ENCODE measurements at places on chromosomes 2 and 18. TPM values are rescaled to one million over a fixed set of nuclear protein-coding genes. Genes with fewer than 3 reads are reported as not detected.
A peak's percentile ranks its signal among the peaks of the same experiment; 100 is the strongest.

DNA sequence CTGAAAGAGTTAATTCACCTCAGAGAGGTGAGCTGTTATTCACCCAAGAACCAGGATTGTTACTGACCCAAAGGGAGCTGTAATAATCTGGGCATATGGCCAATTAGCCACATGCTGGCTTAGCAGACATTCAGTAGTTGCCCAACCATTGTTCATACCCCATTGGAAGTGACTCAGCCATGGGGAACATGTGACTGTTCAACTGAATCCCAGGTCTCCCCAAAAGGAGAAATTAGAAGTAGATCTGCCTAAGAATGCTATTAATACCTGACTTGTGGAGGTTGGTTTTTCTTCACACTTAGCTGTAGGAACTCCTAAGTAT, 272.6 kb upstream of the UBE2E3 start:
- H3K27me3 ChIP-seq, result no peaks in the 10 kb centered on the region
- peak overlapping the region; percentile 46 for H3K27ac ChIP-seq
- H3K4me1 ChIP-seq, result no peaks in the 10 kb centered on the region

DNA sequence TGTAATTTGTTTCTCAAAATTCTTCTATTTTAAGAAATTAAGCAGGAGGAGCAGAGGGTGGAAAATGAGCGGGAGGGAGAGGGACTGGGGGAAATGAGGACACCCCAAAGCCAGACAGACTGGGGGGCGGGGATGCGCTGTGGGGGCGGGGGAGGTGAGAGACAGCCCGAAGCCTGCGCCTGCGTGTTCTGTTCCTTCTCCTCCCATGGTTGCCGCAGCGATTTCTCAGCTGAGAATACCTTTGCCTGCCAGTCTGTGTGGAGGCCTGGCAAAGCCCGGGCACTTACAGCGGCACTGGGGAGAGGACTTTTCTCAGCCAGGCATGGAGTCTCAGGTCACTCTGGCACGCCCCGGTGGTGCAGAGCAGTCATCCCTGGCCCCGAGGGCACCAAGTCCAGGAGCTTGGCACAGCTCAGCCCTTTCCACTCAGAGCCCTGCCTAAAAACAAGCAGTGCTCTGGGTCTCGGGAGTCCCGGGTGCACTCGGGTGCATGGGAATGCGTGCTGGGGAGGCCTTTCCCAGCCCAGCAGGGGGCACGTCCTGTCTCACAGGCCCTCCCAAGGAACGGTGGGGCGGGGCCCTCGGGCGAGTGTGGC, 289.3 kb upstream of the HS6ST1 start:
- H3K36me3 ChIP-seq, result no peaks in the 10 kb centered on the region
- DNase-seq, result no peak
- no peaks in the 10 kb centered on the region for H3K4me1 ChIP-seq
- no peak overlapping the region for H3K4me3 ChIP-seq
- H3K27me3 ChIP-seq, result no peaks in the 10 kb centered on the region

GRCh38 chr2:151973901-151974199, 125.0 kb downstream of the CACNB4 start:
- H3K4me1 ChIP-seq, result no peaks in the 10 kb centered on the region
- H3K36me3 ChIP-seq, result no peaks in the 10 kb centered on the region
- no peak overlapping the region for H3K27ac ChIP-seq
- no peaks in the 10 kb centered on the region for H3K27me3 ChIP-seq

GRCh38 chr2:144770616-144771230, 250.8 kb upstream of the ZEB2 start:
- no peak for DNase-seq
- no peaks in the 10 kb centered on the region for H3K27me3 ChIP-seq
- H3K4me1 ChIP-seq, result no peaks in the 10 kb centered on the region
- H3K4me3 ChIP-seq, result no peak overlapping the region

- no peak for DNase-seq
- no peaks in the 10 kb centered on the region for H3K27me3 ChIP-seq
- peaks cover 12% of the 10 kb centered on the region for H3K36me3 ChIP-seq
These were observed 12.0 kb upstream of the IAH1 start for GRCh38 chr2:9462313-9462712.

GRCh38 chr2:68889500-68889899, 18.3 kb upstream of the BMP10 start:
- H3K27ac ChIP-seq, result no peak overlapping the region
- no peak overlapping the region for H3K4me3 ChIP-seq
- no peaks in the 10 kb centered on the region for H3K4me1 ChIP-seq
- H3K27me3 ChIP-seq, result no peaks in the 10 kb centered on the region
- DNase-seq, result no peak

DNA sequence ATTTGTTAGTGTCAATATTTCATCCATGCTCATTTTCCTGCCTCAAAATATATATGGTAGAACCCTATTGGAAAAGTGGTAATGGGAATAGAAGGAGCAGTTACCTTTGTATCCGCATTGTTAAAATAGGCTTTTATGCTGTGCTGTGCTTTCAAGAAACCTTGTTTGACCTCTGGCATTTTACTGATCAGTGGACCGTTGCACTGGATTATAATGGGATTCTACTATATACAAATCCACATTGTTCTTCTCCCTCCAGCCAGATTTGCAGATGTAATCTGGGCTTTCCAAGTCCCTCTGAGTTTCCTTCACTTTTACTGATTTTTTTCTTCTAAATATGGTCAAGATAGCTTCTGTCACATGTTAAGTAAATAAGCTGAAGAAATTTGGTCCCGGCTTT, 23.3 kb upstream of the FAM237A start:
- no peaks in the 10 kb centered on the region for H3K4me1 ChIP-seq
- no peaks in the 10 kb centered on the region for H3K36me3 ChIP-seq
- H3K27ac ChIP-seq, result no peak overlapping the region
- no peaks in the 10 kb centered on the region for H3K27me3 ChIP-seq
- DNase-seq, result no peak
- H3K4me3 ChIP-seq, result no peak overlapping the region

DNA sequence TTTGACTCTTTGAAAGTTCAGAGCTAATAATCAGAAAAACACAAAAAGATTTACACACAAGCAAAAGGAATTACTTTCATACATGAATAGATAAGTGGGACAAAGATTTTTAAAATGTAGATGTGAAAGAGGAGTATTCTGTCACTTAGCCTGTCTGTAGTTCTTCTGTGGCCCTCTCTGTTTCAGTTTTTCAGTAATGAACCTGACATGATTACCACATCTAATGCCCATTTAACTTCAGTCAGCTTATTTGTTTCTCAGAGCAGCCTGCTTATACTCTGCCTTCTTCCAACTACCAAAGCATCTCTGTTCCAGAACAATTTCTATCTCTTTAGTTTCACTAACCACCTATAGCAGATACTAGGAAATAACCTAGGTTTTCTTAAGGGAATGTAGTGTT, 34.4 kb upstream of the ACADL start:
- H3K4me1 ChIP-seq, result no peaks in the 10 kb centered on the region
- H3K27me3 ChIP-seq, result no peaks in the 10 kb centered on the region
- no peak overlapping the region for H3K4me3 ChIP-seq
- no peak for DNase-seq
- H3K27ac ChIP-seq, result no peak overlapping the region
- no peaks in the 10 kb centered on the region for H3K36me3 ChIP-seq

DNA sequence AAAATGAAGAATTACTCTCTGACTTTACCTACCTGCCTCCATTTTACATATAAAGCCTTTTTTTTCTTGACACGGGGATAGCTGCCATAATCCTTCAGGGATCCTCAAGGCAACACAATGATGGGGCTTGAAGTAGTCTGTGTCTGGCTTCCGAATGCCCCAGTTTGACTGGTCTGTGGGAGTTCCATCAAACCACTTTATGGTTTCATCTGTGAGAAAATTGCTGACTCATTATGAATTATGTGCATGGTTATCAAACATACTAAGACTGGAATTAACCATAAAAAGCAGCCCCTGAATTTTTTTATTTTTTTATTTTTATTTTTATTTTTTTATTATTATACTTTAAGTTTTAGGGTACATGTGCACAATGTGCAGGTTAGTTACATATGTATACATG, 117.5 kb downstream of the PLA2R1 start:
- H3K36me3 ChIP-seq, result no peaks in the 10 kb centered on the region
- no peak for DNase-seq
- no peaks in the 10 kb centered on the region for H3K4me1 ChIP-seq
- H3K4me3 ChIP-seq, result no peak overlapping the region

- H3K4me3 ChIP-seq, result peak overlapping the region; percentile 8
- DNase-seq, result no peak
- no peaks in the 10 kb centered on the region for H3K36me3 ChIP-seq
- H3K27ac ChIP-seq, result peak overlapping the region; percentile 84
- H3K4me1 ChIP-seq, result peaks cover 3% of the 10 kb centered on the region
These were observed 107.0 kb upstream of the PTPRM start for GRCh38 chr18:7459851-7460770.

- no peak overlapping the region for H3K4me3 ChIP-seq
- no peak overlapping the region for H3K27ac ChIP-seq
- no peak for DNase-seq
- no peaks in the 10 kb centered on the region for H3K27me3 ChIP-seq
- H3K36me3 ChIP-seq, result no peaks in the 10 kb centered on the region
These were observed 69.4 kb downstream of the TXNL1 start for GRCh38 chr18:56568986-56569385.

GRCh38 chr2:147416099-147416498, 428.7 kb upstream of the ACVR2A start:
- no peaks in the 10 kb centered on the region for H3K27me3 ChIP-seq
- no peak for DNase-seq
- no peaks in the 10 kb centered on the region for H3K36me3 ChIP-seq
- H3K27ac ChIP-seq, result no peak overlapping the region
- no peaks in the 10 kb centered on the region for H3K4me1 ChIP-seq

GRCh38 chr18:13370995-13371625, 152.6 kb downstream of the LDLRAD4 start:
- peaks cover 39% of the 10 kb centered on the region for H3K4me1 ChIP-seq
- H3K36me3 ChIP-seq, result no peaks in the 10 kb centered on the region
- no peak overlapping the region for H3K27ac ChIP-seq
- no peak for DNase-seq
- H3K27me3 ChIP-seq, result no peaks in the 10 kb centered on the region

- H3K4me1 ChIP-seq, result peaks cover 39% of the 10 kb centered on the region
- peak overlapping the region; percentile 35 for H3K4me3 ChIP-seq
These were observed 2.0 kb downstream of the IHH start for GRCh38 chr2:219058541-219059374.

DNA sequence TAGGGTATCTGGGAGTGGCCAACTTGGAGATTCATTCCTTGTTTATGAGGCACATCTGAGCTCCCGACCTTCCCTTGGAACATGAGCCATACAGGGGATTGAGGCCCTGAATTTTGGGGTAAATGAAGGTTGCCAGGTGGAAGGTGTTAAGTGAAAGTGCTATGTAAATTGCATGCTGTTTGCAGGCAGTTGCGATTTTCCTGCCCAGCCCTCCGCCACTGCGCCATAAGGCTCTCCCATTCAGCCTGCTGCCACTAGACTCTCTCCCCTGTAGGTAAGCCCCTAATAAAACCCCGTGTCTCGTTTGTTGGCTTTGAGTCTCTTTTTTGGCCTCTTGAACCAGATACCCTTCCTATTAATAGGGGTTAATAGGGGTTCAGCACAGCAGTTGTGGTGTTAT, 33.8 kb downstream of the PCARE start:
- H3K4me3 ChIP-seq, result no peak overlapping the region
- H3K27me3 ChIP-seq, result no peaks in the 10 kb centered on the region
- no peak for DNase-seq
- H3K36me3 ChIP-seq, result no peaks in the 10 kb centered on the region
- H3K27ac ChIP-seq, result no peak overlapping the region

DNA sequence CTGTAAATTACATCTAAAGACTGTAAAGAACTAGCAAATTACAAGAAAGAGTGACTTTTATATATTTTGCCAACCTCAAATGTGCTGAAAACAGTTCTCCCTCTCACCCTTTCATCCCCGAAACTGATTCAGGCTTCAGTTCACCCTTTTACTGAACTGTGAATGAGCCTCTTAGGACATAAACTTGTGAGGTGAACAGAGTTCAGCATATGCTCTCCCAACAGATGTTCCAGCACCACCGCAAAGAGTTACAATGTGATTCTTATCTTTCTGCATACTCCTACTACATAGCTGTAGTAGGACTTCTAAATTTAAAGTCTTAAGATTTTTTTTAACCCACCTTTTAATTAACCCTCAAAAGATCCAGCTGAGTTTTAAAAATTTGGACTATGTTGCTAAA, 1.2 kb upstream of the ZCCHC2 start:
- no peak for DNase-seq
- H3K4me1 ChIP-seq, result peaks cover 9% of the 10 kb centered on the region
- H3K36me3 ChIP-seq, result no peaks in the 10 kb centered on the region
- H3K27ac ChIP-seq, result no peak overlapping the region

GRCh38 chr2:200158647-200159356, 147.7 kb upstream of the SPATS2L start:
- H3K4me3 ChIP-seq, result no peak overlapping the region
- DNase-seq, result no peak
- H3K4me1 ChIP-seq, result no peaks in the 10 kb centered on the region
- H3K27ac ChIP-seq, result no peak overlapping the region

DNA sequence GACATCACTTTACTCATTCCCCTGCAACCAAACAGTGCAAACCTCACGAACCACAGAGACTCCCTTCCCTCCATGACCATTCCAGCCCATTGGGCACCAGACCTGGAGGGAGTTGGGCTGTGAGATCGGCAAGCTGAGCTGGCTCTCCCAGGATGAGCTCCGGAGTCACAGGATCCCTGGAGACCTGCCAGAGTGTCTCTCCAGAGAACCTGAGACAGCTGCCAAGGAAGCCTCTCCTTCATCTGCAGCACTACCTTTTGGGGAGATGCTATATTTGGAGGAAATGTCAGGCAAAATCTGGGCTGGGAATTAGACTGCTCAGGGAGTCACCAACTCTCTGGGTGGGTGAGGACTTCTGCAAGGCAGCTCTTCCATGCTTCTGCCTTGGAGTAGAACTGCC, 417.4 kb downstream of the TNS1 start:
- H3K4me3 ChIP-seq, result no peak overlapping the region
- no peaks in the 10 kb centered on the region for H3K36me3 ChIP-seq
- no peak overlapping the region for H3K27ac ChIP-seq
- H3K4me1 ChIP-seq, result no peaks in the 10 kb centered on the region

DNA sequence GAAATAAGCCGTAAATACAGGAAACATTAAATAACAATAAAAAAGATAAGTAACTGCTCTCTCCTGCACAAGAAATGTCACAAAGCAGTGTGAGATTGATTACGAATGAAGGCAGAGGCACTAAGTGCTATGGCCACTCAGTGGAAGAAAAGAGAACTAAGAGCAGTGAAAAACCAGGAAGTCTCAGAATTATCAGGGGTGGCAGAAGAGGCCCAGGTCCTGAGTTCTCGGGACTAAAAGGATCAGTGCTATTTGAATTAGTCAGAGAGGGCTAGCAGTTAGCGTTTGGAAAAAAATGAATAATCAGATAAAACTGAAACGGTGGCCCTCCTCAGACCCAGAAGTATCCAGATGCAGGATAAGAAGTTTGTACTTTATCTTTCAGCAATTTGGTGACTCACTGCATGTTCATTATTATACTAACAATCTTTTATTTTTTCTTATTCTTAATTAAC, 367.1 kb downstream of the ZEB2 start:
- H3K27ac ChIP-seq, result no peak overlapping the region
- no peaks in the 10 kb centered on the region for H3K27me3 ChIP-seq
- H3K4me3 ChIP-seq, result no peak overlapping the region
- H3K4me1 ChIP-seq, result no peaks in the 10 kb centered on the region
- no peaks in the 10 kb centered on the region for H3K36me3 ChIP-seq
- no peak for DNase-seq

SH3RF3 gene
- total RNA-seq, result 8.8 TPM

CNDP1 gene
- not detected for total RNA-seq

POTEC gene
- under 0.01 TPM for total RNA-seq

OTX1 gene
- not detected for total RNA-seq

OSBPL1A gene
- 53.5 TPM for total RNA-seq

SEH1L gene
- 16.1 TPM for total RNA-seq

MARCHF4 gene
- 1.4 TPM for total RNA-seq

CROCC2 gene
- total RNA-seq, result not detected

ASB18 gene
- not detected for total RNA-seq

RAB17 gene
- 76.3 TPM for total RNA-seq

IL1F10 gene
- not detected for total RNA-seq

BZW1 gene
- total RNA-seq, result 141 TPM

RABL2A gene
- 13.5 TPM for total RNA-seq

DTNB gene
- total RNA-seq, result 4.4 TPM
